ENCODE measurements at places on chromosomes 7 and 10.

DNA sequence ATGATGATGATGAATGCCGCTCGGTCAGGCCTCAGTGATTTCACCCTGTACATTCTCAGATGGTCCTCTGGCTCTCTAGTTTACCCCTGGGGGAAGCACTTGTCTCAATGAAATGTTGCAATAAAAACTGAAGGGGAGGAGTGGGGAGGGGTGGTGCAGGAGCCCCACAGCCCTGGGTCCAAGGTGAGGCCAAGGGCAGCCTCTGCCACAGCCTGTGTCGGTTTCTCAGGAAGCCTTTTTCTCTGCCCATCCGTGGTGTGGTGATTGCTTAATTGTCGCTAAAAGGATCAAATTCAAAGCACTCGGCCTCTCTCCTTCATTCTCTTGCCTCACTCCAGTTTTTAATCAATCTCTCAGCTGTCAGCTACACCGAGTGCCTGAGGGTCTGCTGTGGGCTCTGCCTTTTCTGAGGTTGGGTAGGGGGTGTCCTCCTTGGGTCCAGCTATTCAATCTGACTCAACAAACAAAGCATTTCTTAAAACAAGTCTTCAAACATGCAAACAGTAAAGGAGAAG, 39.1 kb upstream of the HSPA12A start:
- no peak for DNase-seq

DNA sequence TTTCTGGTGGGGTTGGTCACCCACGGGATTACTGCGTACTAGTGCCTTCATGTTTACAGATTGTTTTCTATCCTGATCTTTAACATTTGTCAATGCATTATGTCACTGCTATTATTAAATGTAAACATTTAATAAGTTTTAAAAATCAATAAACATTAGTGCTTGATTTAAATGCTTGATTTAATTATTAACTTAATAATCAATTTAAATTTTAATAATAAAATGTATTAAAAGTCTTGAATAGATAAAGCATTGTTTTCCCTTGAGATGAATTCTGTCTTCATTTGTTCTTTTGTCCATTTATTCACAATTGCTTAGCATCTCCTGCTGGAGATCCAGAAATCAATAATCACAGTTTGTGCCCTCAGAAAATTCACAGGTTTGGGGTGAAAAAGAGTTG, 201.8 kb upstream of the HDAC9 start:
- no peak for DNase-seq

DNA sequence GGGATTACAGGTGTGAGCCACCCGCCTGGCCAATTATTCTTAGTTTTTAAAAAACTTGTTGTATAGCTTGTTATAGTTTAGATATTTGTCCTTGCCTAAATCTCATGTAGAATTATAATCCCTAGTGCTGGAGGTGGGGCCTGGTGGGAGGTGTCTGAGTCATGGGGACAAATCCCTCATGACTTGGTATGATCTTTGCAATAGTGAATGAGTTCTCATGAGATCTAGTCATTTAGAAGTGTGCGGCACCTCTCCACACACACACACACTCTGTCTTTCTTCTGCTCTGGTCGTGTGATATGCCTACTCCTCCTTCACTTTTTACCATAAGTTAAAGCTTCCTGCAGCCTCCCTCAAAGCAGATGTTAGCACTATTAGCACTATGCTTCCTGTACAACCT, 37.2 kb downstream of the FAM149B1 start:
- DNase-seq: no peak

DNA sequence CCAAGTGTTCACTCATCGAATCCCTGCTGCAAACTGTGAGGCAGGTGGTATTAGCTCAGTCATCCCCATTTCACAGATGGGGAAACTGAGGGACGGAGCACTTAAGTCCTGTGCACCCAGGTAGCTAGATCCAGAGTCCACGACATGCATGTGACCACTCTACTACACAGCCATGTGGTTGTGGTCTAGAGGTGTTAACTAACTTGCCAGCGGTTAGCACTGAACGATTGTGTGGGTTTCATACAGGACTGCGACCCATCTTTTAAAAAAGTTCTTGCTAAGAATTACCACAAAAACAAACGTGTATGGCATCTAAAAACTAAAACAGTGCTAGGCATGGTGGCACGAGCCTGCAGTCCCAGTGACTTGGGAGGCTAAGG, 16.1 kb upstream of the ABCC2 start:
- no peak for DNase-seq

- no peak for DNase-seq
Measured at GRCh38 chr7:53318566-53318965, 283.1 kb downstream of the POM121L12 start.

DNA sequence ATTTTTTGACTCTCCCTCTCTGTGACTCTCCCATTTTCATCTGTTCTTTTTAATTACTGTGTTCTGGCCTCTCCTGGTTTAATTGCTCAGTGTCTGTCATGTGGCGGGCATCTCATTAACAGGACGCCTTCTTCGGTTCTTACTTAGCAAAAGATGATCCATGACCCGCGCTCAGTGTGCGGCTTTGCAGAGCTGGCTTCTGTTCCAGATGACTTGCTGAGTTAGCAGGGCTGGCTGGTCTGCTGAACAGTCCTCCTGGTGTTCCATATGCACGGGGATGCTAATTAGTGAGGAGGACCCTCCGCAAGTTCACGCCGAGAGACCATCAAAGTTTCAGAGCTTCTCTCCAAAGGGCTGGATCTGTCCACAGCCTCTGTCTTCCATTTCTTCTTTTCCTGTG, 258.6 kb upstream of the MKI67 start:
- DNase-seq: no peak

DNA sequence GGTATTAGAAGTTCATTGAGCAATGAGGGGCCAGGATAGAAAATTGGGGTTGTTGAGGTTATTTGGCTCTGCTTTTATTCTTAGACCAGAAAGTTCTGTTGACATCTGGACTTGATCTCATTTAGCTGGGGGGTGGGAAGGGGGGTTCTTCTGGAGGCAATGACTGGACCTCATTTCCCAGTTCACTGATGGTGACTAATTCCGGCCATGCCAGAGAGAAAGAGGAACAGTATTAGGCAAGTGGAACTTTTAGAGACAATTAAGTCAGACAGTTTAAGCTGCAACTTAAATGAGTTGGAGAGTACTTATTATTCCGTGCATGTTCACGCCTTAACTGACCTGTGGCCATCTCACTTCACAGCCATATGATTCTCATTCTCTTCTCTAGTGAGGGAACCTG, 512.5 kb downstream of the REEP3 start:
- DNase-seq: peak; percentile 37

GRCh38 chr7:105346593-105347322, 42.0 kb downstream of the SRPK2 start:
- no peak for DNase-seq

DNA sequence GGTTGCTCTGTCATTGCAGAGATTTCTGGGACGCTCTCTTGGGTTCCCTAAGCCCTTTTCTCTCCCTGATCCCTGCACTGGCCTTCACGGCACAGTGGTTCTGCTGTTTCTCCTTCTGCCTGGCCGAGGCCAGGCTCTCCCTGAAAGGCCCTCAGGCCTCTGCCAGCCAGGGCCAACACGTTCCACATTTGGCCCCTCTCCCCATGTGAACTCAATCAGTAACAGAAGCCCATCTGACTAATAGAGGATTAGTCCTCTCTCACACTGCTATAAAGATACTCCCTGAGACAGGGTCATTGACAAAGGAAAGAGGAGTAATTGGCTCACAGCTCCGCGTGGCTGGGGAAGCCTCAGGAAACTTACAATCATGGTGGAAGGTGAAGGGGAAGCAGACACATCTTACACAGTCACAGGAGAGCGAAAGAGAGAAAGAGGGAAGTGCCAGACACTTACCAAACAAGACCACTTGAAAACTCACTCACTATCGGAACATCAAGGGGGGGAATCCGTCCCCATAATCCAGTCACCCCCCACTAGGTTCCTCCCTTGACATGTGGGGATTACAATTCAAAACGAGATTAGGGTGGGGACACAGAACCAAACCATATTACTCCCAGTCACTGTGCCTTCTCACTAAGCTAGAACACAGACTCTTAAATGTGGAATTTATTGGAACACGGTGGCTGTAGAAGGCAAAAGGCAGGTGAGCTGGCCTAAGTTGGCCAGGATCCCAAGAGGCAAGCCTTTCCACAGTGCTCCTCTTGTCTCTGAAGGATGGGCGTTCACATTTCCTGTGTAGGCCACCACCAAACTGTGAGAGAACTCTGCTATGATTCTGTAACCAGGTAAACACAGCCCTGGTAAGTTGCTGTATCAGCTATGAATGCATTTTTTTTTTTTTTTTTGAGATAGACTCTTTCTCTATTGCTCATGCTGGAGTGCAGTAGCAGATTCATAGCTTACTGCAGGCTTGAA, 8.8 kb downstream of the FZD8 start:
- DNase-seq: no peak

DNA sequence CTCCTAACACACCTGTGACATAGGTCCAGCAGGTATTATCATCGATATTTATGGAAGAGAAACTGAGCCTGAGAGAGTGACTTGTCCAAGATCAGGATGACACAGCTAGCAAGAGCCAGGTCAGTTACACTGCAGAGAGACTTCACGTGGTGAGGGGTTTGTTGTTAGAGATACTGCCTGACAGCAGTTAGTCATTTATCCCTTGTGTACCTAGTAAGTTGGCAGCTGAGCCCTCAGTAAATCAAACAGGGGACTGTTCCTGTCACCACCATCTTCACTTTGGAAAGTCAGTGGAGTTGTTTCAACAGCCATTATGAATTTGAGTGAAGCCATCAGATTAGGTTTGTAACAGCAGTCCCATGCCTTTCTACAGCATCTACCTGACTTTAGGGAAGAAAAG, 87.5 kb upstream of the GATA3 start:
- no peak for DNase-seq

All from fibroblast of skin of scalp (primary cell).